ENCODE measurements at places on chromosomes 6 and 20.

GRCh38 chr6:36758516-36759147 is 61.0 kb downstream of the RAB44 start:
- DNase-seq = no peak

DNA sequence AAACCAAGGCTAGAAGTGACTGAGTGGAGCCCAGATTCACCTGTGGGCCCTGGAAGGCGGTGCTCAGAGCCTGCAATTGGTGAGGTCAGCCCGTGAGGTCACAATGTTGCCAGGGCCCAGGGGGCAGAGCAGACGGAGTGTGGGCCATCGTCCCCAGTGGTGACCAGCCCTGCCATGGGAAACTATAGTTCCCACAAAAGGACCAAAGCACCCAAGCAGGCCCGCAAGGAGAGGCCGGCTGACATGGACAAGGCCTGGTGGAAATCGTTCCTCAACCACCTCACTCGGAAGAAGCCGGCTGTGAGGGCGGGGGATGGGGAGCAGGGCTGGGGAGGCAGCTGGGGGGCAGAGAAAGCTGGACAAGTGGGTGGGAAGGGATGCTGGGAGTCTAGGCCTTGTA is at the start of gene C20orf144:
Gene C20orf144, plus strand, starts transcription at position 156 of the 400 bp plus-strand sequence. Its CDS starts 19 bp downstream, at position 175.
- no peak for DNase-seq

GRCh38 chr20:32456869-32457478 is 98.8 kb downstream of the ASXL1 start:
- DNase-seq = no peak

- no peak for DNase-seq
These were observed 110.3 kb downstream of the TOX2 start for GRCh38 chr20:44024820-44025580.
